ENCODE measurements at places on chromosomes 2 and 18. TPM values are rescaled to one million over a fixed set of nuclear protein-coding genes. Genes with fewer than 3 reads are reported as not detected.

Gene AQP12A
- total RNA-seq = not detected

Gene NT5DC4
- total RNA-seq = not detected

Gene RESP18
- not detected for total RNA-seq

DNA sequence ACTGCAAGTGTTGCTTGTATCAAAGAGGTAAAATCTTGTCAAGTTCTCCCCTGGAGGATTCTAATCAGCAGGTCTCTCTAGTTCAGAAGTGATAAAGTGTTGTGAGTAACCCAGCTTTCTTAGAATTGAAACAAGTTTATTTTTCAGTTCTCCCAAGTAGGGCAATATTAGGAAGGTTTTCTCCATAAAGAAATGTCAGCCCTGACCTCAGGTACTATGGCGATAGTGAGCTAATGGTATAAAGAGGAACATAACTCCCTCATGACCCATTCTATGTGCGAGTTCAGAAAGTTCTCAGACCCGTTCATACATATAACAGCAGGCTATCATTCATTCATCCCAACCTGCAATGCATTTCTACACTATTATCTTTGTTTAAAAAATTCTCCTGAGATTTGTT lies 421.1 kb upstream of the SETBP1 start:
- DNase-seq = no peak

Gene DNER
- 1.1 TPM for total RNA-seq

DNA sequence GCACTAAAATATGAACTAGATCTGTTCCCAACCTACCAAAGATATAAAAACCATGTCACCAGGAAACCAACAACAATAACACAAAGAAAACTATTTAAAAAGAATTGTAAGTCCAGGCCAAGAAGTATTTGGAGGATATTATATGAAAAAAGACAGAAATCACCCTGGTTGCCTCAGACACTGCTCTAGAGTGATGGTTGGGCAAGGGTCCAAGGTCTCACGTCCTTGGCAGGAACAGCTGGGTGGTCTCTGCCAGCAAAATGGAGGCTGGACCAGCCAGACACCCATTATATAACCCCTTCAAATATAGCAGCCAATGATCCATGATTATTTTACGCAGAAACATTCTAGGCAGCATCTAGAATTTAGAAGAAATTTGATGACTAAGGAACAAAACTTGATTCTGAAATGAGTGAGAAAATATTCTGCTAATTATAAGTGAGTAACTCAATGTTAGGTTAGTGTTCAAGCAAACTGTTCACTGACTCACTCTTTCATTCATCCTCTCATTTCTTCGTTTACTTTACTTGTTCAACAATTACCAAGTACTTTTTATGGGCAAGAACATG lies 35.4 kb downstream of the MRPL35 start:
- DNase-seq = no peak

Gene ZNF532
- total RNA-seq = 47.3 TPM

- no peak for DNase-seq
Observed at GRCh38 chr2:15812187-15812780, 128.1 kb upstream of the MYCN start.

Gene TNFRSF11A
- 26.5 TPM for total RNA-seq

DNA sequence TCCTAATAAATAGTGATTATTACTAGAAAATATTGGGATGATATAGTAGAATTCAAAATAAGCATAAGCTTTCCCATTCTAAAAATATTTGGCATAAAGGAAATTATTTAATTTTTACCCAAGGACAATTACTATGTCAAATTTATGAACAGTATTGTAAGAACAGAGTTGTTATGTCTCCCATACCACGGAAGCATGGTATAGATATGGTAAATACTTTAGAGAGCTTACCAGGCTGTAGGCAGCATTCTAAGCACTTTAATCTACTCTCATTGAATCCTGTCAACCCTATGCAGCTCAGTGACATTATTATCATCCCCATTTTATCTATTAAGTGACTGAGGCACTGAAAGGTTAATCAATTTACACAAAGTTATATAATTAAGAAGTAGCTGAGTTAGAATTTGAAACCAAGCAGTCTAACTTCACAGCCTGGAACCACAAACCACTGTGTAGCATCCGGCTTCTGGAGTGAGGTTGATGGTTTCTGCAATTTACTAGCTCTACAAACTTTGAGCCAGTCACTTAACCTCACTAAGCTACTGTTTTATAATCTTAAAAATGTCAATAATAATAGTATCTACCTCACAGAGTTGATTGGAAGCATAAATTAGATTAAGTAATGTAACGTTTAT lies 323.7 kb downstream of the ARHGAP15 start:
- no peak for DNase-seq

- no peak for DNase-seq
Observed at GRCh38 chr2:21103274-21103891, 20.4 kb upstream of the TDRD15 start.

GRCh38 chr18:68965817-68966216 lies 167.9 kb downstream of the CCDC102B start:
- no peak for DNase-seq

Gene TTN
- 1.1 TPM for total RNA-seq

DNA sequence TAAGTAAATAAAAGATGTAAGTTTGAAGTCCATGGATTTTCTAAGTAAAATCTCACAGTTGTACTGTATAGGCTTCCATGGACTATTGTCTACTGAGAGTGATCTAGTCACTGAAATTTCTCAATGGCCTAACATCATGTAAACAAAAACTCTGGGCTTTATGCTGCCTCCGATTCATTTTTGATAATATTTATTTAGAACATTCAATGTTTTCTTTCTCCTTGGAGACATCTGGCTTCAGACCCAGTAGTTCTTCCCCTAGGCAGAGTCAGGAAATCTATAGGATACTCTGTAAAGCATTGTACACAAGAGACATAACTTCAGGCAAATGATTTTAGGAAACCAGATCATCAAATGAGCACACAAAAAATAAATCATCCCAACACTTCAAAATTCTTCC lies 1208.6 kb upstream of the ZEB2 start:
- no peak for DNase-seq

DNA sequence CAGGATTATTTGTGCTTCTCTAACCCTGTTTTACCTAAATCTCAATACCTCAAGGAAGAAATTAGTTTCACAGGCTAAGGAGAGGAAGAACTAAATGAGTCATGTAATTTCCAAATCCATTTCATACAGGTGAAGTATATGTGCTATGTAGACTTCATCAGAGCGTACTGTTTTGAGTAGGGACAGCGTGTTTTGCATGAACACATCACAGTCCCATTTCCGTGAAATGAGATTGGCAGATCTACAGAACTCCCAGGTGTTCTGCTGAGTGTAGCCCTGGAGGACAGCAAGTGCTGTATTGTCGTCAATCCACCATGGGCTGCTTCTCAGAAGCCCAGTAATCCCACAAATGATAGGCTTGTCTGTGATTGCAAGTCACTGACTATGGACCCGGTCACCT lies 97.7 kb downstream of the XRCC5 start:
- no peak for DNase-seq

DNA sequence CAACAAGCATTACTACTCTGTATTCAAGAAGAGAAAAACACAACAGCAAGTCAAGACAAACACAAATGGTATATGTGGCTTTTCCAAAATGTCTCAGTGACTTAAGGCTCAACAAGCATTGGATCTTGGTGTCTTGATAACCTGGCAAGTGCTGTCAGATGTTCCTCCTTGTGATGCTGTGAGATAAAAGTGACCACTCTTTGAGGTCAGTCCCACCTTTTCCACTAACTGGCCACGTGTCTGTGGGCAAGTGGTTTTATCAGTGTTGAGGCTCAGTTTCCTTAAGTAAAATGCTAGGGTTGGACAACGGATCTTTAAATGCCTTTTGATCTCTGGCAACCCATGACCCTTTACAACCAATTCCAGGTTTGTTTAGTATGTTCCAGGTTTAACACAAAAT lies 98.7 kb downstream of the BCL2 start:
- DNase-seq = no peak

Gene SOWAHC
- 27.4 TPM for total RNA-seq

DNA sequence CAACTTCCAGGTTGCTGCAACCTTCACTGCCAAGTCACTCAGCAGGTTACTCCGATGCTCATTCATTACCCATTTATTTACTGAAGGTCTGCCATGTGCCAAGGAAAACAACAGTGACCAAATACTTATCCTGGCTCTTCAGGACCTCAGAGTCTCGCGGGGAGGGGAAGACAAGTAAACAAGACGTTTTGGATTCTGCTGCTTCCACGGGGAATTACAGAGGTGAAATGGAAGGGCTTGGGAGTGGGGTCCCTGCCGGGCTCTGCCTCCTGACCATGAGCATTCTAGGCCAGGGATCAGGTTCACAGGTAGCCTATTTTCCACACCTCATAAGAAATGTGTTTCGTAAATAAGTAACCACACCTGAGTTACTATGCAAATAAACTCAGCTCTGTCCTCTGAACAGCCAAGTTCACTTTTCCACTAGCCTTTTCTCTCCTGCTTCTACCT lies 68.1 kb downstream of the CLHC1 start:
- DNase-seq = peak; percentile 74

- no peak for DNase-seq
Observed at GRCh38 chr2:84965192-84965516, 5.8 kb upstream of the KCMF1 start.

DNA sequence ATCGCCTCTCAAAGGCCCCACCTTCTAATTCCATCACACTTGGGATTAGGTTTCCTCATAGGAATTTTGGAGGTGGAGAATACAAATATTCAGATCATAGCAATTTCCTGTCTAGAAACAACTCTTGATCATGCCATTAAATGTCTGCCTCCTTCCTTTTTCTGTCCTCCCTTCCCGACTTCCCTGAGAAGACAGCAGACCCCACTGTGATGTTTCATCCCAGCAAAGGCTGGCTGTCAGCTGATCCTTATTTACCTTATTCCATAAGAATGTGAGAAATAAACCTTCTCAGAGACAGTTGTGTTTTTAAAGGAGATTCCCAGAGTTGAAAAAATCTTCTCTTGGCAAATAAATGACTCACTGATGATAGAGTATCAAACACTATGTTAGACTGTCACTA lies 133.9 kb downstream of the TDRD15 start:
- DNase-seq = no peak

DNA sequence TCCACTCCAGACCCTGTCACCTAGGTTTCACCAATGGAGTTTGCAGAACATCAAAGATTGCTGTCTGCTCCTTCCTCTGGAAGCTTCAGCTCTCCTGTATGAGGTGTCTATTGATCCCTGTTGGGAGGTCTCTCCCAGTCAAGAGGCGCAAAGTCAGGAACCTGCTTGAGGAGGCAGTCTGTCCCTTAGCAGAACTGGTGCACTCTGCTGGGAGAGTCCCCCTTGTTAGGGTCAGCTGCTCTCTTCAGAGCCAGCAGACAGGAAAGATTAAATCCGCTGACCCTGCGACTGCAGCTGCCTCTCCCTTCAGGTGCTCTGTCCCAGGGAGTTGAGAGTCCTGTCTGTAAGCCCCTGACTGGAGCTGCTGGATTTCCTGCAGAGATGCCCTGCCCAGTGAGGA lies 195.7 kb downstream of the PPP1R1C start:
- no peak for DNase-seq

GRCh38 chr18:57533006-57533867 lies 53.3 kb downstream of the FECH start:
- DNase-seq = no peak

Gene M1AP
- not detected for total RNA-seq

Gene FHOD3
- total RNA-seq = 18.1 TPM

GRCh38 chr2:1795261-1796231 lies 51.2 kb upstream of the PXDN start:
- no peak for DNase-seq

DNA sequence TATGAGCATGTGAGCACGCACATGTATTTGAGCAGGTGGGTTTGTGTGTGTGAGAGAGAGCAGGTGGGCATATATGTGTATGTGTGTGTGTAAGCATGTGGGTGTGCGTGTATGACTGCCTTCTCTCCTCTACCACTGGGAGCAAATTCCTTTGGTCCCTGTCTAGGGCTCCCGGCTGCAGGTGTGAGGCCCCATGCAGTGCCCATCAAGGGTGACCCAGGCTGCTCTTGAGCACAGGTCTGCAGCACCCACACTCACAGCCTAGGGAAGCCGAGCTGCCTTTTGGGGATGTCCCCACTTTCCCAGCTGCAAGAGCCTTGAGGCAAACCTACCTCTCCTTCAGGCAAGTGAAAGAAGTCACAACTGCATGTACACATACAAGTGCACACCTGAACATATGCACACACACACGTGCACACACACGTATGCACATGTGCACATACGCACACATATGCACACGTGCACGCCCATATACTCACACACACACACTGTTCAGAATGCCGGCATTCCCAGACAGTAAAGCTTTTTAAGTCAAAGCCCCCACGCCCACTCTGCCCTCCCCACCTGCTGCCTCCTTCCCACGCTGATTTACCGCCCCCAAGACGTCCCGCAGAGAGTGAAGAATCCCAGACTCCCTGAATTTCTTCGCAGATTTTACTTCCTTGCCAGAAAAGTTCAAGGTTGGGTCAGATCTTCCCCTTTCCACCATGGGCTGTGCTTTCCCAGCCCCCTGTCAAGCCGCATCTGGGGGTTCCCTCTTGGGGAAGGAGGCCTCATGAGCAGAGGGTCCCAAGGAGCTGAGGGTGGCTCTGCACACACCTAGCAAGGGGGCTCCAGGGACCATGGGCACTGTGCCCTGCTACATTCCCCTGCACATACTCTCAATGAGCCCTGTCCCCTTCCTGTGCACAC lies 170.6 kb downstream of the TWIST2 start:
- DNase-seq = no peak

GRCh38 chr2:144426355-144426754 lies 93.6 kb downstream of the ZEB2 start:
- no peak for DNase-seq
